ENCODE measurements at places on chromosomes 1 and 21.

- DNase-seq = no peak
Measured at GRCh38 chr1:229726061-229726460, 100.0 kb downstream of the URB2 start.

DNA sequence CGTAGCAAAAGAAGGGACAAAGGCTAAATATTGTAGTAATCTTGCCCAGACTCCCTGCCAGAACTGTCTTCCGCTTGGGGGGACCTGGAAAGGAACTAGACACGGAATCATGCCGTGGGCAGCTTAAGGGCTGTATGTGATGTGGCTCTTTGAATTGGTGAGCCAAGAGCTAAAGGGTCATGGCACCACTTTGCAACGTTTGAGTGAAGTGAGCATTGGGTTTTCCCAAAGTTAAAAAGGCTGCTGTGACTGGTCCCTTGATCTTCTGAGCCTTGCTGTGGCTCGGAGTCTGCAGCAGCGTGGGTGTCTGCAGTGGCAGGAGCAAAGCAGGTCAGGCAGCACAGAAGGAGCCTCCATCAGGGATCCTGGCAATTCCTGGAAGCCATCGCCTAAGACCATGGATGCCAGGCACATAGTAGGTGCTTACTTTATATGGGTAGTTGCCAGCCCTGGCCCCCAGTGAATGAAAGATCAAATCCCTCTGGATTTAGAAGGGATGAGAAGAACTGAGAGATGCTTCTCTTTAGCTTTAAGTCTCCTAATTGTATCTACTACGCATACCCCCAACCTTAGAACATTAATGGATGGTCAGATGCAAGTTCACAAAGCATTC is 1.8 kb downstream of the SMYD2 start:
- peak; percentile 5 for DNase-seq

DNA sequence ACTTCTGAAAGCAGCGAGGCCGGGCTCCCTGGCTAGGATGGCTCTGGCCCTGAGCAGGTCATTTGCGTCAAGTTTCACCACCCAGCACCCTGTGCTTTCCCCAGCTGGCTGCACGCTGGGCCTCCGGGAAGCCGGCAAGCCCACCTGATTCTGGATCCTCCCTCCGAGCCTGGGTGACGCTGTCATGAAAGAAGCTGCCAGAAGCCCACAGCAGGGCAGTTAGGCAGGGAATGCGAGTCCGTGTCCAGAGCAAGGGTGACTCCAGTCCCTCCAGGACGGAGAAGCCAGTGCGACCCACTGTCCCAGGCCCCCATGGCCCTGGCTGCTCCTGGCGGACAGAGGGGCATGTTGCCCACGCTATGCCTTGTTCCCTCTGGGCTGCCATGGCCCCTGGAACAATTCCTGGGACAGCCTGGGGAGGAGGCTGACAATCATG is 44.4 kb upstream of the PCBP3 start:
- DNase-seq = no peak

GRCh38 chr1:109959632-109959973 is 25.0 kb upstream of the AHCYL1 start:
- DNase-seq = no peak

- DNase-seq = no peak
Measured at GRCh38 chr1:210117681-210118170, 114.9 kb upstream of the SERTAD4 start.

DNA sequence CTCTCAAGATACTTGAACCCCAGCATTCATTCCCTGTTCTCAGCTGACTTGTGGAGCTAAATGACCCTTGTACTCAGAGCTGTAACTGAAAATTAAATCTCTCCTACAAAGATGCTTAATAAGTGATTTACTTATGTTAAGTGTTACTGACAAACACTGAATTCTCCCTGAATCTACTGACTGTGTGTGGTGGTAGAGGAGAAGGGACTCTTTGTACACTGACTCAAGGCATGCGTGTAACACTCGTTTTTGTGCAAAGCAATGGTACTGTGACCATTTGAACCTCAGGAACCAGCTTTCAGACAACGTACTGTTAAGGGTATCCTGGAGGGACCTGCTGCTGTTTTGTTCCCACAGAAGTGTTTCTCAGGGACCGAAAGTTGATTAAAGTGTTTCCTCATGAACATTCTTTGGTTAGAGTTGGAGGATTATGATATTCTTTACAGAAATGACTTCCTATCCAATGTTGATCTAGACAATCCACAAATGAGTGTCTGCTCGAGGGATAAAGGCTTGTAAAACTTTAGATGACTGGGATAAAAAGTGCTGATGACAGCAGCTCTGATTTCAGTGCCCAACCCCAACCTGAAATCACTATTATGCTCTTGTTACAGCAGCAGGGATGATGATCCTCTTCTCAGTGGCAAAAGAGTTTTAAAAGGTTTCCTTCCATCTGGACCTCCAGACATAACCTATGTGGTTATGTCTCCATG is 12.8 kb downstream of the RGL1 start:
- DNase-seq = no peak

DNA sequence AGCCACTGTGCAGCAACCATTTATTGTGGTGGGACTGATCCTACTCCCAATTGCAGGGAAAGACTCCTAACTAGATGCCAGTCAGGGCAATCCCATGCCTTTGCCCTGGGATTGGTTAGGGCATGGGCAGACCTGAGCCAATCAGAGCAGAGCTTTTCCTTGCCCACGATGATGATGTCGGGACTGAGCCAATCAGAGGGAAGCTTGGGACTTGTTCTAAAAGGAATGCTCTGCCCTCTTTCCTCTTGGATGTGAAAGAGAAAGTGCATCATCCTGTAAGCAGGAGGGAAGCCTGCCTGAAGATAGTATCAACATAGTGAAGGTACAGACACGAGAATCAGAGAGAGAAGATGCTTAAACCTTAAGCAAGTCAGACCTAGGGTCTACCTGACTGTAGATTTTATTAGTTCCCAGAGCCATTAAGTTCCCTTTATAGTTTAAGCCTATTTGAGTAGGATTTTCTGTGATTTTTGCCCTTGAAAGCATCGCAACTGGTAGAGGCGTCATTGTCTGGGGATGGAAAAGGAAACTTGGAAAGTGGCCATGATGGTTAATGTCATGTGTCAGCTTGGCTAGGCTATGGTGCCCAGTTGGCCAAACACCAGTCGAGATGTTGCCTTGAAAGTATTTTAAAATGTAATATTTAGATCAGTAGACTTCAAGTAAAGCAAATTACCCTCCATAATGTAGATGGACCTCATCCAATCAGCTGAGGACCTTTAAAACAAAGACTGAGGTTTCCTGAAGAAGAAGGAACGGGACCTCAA is 19.9 kb downstream of the IRF2BP2 start:
- DNase-seq = no peak

- DNase-seq = no peak
Measured at GRCh38 chr1:202531472-202531811, 178.8 kb downstream of the SYT2 start.

- no peak for DNase-seq
Measured at GRCh38 chr1:212302745-212303383, 17.7 kb downstream of the PPP2R5A start.

Data from activated CD4-positive, alpha-beta T cell treated with anti-CD3 and anti-CD28 coated beads, Interleukin-2, Interleukin-6, amounts not matched to agents 100 ng/mL and 50 ng/mL, durations not matched to agents 16 hours and 8 hours (primary cell).